ENCODE measurements at places on chromosomes 3 and 15.

DNA sequence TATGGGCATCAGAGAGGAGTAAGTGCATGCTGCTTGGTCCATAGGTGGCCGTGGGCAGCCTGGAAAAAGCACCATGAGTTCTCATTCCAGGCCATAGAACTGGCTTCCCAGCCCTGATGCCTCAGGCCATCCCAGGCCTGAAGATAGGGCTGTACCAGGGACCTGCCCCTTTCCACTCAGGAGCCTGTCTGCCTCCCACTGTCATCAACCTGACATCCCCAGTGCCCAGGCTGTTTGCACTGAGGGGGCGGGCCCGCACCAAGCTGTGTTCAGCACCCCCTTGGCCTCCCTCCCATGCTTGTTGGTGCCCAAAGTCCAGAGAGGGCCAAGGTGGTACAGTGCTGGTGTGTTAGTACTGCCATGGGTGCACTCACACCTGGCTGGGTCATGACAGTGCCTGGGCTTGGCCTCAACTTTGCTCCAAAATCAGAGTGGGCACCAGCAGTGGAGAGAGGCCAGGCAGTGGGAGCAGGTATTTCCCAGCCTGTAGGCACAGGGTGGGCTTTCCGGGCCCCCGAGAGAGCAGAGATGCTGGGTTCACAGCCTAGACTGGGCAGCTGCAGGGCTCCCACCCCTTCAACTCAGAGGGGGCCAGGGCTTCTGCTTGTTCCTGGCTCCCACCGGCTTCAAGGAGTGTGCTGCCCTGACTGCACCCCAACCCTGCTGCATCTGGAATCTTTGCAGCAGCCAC is 556.1 kb downstream of the SI start:
- no peak for DNase-seq

DNA sequence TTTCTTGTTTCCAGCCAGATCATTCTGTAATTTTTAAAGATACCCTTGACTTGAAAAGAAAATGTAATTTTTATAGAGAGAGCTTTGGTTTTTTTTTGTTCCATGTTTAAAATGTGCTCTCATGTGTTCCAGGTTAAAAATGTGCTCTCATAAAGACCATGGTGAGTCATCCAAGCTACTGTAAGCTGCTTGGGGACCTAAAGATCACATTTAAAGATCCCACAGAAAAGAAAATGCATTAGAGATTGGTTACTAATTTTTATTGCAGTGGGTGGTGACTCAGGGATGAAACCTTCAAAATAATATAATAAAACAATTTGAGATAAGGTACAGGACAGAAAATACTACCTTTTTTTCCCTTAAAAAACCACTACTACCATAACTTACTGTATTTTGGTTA is 11.0 kb downstream of the TCF12 start:
- no peak for DNase-seq

DNA sequence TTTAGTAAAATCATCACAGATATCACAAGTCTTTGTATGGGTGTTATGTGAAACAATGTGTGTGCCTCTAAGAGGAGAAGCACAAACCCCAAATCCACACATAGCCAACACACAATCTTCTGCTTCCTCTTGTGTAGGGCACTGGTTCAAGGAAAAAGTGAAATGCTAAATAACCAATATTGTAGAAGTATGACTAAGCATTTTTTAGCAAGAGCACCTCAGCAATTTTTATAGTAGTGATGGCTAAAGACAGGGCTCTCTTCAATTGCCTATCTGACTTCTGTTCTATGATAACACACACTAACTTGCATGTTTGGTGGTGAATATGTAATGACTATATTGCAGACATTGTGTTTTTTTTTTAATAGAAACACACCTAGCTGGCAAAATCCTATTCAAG is 997.9 kb upstream of the ALCAM start:
- no peak for DNase-seq

DNA sequence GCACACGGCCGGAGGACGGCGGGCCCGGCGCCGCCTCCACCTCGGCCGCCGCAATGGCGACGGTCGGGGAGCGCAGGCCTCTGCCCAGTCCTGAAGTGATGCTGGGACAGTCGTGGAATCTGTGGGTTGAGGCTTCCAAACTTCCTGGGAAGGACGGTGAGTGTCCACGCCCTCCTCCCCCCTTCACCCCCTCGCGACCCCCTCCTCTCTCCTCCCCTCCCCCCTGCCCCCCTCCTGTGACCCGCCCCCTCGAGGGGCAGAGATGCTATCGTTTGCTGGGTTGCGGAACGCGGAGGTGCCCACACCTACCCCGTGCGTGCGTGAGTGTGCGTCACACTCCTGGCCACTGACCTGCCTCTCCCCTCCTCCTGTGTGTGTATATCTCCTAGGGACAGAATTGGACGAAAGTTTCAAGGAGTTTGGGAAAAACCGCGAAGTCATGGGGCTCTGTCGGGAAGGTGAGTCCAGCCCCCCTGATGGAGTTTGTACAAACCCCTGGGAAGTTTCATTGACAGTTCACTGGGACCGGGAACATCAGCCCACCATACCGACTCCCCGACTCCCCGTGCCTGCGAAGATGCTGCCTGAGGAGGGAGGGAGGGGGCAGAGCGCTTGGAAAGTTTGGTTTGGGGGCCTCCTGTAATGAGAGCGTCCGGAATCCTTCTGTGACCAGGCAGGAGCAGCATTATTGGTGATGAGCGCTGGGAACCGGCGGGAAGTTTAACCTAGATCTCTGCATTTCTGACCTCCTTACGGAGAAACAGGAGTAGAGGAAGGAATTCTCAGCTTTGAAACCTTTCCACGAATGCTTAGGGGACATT is 795 bp upstream of the SCAANT1 start:
- no peak for DNase-seq

DNA sequence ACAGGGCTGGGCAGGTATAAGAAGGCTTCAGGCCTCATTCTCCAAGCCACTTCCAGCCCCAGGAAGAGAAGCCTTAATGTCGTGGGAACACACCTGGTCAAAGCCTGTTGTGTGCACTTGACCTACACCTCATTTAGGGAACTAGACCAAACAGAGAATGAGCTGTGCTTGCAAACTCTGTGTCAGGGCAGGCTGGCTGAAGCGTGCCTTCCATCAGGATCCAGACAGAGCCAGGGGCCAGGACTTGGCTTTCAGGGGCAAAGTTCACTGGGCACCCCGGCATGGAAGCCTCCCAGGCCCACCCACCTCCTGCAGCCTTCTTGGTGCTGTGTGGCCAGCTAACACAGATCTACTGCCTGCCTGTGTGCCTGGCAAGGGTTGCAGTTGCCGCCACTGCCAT is 11.5 kb downstream of the RBPMS2 start:
- no peak for DNase-seq

- DNase-seq = peak; percentile 83
Measured at GRCh38 chr15:62444104-62445022, 279.3 kb upstream of the C2CD4B start.

DNA sequence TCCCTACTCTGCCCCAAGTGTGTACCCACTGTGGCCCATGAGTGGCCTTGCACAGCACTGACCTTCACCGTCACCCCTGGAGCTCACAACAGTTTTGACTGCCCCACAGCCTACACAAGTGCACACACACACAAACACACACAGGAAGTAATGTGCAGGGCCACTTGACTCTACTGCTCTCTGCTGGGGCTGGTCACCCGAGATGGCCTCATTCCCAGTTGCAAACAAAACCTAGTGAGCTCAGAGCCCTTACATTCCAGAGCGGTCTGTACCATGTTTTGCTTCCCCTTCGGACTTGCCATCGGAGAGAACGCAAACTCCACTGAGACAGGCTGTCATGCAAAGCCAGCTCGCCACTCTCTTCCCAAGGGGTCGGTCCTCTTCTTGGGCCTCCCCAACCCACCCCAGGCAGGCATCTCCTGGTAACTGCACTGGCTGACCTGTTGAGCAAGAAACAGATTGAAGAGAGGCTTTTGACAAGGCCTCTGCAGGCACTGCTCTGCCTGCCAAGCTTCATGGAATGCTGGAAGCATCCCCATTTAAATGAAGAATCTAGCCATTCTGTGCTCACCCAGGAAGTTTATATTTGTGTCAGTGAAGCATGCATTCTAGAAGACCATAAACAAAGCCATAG is 232.0 kb upstream of the IGF1R start:
- DNase-seq = no peak

GRCh38 chr3:193095366-193095765 is 145.7 kb upstream of the PLAAT1 start:
- DNase-seq = no peak

DNA sequence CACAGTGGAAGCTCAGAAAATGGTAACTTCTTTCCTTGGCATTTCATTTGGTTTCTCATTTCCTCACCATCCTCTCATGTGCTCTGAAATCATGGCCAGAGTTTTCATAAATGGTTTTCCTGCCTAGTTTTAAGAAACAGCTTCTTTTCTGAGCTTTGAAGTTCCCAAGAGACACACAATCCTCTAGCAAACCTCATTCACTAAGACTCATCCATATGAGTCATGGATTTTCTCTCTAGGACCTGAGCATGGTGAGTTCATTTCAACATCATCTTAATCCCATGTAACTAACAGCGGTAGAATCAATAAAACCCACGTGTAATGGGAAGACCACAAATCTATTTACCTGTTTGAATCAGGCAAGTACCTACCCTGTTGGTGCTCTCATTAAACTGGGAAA is 274.5 kb upstream of the LRTM1 start:
- peak; percentile 48 for DNase-seq

GRCh38 chr3:169058681-169059080 is 604.8 kb downstream of the MECOM start:
- no peak for DNase-seq

GRCh38 chr15:60612400-60613048 is 133.6 kb upstream of the ICE2 start:
- no peak for DNase-seq

DNA sequence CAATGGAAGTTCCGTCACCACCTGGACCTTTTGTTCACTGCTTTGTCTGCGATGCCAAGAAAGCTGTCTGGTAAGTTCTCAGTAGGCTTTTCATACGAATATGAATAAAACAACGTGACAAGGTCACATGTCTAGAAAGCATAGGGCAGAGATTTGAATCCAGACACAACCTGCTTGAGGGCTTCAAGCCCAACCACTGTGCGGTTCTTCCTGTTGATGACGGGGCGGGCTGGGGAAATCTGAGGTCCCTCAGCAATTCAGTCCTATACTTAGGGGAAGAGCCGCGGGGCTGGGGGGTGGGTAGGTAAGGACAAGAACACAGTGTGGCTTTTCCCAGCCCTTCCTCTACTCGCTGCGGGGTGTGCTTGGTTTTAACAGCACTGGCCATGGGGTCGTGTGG is 32.4 kb upstream of the SMAD3 start:
- DNase-seq = no peak

DNA sequence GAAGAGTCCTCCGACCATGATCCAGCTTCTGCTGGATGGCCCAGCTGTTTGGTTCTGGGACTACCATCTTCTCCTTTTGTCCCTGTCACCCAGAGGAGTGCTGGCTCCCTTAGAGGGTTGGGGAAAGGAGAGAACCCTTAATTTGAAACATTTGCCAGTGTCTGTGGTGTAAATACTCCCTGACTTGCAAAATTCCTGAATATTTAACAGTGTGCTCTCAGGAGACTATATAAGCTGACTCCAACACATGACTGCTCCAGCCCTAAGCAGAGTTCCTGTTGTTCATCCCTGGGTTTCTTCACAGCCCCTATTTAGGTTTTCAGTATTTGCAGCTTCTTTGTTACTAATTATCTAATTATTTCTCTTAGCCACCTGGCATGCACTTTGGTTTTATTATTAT is 133.1 kb downstream of the CPNE4 start:
- no peak for DNase-seq

DNA sequence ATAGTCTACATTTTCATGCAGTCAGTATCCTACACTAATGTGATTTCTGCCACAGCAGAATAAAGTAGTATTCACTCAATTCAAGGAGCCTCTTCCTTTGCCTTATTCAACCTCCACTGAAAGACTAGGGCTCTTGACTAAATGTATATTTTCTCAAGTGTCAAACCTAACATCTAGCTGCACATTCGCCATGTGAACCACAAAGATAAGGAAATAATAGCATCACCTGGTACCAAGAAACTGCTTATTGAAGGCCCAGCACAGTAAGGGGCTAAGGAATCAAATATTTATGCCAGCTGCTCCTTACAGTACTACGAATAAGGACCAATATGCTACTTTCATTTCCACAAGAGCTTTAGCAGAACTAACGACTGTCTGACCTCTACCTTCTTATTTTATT is 1.3 kb downstream of the SRP14 start:
- no peak for DNase-seq

- DNase-seq = peak; percentile 66
Measured at GRCh38 chr3:150407808-150408220, 284 bp upstream of the TSC22D2 start.

- no peak for DNase-seq
Measured at GRCh38 chr3:99999536-99999935, 114.8 kb downstream of the FILIP1L start.

Measured in amniotic stem cell (primary cell).